ENCODE measurements at places on chromosomes 7 and 10.

DNA sequence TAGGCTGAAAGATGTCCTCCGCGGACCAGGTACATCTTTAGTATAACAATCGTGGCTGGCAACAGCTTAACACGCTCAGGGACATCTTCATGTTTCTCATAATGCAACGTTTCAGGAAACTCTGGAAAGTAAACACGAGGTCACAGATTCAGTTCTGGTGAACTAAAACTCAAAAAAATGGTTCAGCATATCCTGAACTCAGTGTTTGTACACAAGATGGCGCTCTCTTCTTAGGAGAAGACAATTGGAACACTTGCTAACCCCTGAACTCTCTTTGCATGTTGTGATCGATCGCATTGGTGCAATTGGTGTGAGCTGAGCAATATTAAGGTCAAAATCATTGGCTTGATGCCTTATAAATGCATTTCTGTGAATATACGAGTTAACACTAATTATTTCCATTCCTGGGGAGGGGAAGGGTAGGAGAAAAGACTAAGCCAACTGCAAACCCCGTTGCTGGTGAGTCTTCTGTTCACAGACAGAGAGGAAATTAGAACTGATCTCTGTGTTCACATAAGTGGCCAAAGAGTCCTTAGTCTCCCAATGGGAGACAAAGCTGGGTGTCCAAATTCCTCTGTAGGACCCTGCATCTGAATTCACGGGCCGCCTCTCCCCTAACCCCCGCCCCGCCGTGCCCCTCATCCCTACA, 52.6 kb upstream of the FAM180A start:
- DNase-seq: no peak

- no peak for DNase-seq
Observed at GRCh38 chr10:33802566-33802965, 468.1 kb upstream of the NRP1 start.

- DNase-seq: no peak
Observed at GRCh38 chr7:140121326-140121725, 55.5 kb downstream of the KDM7A start.

- DNase-seq: no peak
Observed at GRCh38 chr10:124737221-124737620, 7.0 kb downstream of the FAM53B start.

DNA sequence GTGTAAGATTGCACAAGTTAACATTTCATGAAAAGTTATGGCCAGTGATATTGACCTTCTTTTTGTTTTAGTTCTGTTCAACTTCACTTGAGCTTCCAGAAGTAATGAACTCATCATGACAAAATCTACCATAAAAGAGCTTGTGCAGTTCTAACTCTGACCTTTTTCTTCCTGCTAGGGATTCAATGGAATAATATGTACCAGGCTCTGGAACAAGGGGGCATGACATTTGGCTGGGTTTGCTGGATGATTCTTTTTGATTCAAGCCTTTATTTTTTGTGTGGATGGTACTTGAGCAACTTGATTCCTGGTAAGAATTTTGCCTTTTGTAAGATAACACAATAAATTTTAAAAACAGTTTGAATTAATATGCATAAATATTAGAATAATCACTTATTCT, 205.0 kb downstream of the ABCA13 start:
- DNase-seq: no peak

DNA sequence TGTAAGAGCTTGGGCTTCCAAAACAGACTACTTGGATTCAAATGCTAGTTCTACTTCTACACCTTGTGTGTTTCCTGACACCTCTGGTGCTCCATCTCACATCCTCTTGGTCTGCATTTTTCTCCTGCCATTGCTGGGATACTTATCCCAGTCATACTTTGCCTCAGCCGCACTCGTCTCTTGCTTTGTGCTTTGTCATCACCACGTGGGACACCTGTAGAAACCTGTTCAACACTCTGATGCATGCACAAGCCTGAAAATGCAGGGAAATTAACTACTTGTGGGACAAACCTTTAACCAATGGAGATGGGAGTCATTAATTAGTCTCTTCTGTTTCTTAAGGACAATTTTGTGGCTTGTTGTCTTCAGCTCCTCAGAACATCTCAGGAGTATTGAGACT, 94.2 kb upstream of the PHYHIPL start:
- no peak for DNase-seq

- DNase-seq: no peak
Observed at GRCh38 chr10:91048380-91048779, 127.5 kb upstream of the ANKRD1 start.

DNA sequence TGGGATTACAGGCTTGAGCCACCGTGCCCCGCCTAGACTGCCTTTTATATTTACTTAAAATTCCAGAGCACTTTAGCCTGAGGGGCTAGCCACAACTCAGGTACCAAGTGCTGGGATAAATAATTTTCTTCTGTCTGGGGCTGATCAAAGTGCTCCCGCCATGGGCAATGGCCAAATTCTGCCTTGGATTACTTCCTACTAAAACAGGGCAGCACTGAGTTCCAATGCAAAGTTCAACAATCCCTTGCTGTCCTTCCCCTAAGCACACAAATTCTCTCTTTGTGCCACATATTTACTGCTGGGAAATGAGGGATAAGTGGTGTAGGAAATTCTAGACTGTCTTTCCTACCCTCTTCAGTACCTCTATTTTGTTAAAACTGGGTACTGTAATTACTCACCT, 34.4 kb upstream of the ZNF92 start:
- no peak for DNase-seq

DNA sequence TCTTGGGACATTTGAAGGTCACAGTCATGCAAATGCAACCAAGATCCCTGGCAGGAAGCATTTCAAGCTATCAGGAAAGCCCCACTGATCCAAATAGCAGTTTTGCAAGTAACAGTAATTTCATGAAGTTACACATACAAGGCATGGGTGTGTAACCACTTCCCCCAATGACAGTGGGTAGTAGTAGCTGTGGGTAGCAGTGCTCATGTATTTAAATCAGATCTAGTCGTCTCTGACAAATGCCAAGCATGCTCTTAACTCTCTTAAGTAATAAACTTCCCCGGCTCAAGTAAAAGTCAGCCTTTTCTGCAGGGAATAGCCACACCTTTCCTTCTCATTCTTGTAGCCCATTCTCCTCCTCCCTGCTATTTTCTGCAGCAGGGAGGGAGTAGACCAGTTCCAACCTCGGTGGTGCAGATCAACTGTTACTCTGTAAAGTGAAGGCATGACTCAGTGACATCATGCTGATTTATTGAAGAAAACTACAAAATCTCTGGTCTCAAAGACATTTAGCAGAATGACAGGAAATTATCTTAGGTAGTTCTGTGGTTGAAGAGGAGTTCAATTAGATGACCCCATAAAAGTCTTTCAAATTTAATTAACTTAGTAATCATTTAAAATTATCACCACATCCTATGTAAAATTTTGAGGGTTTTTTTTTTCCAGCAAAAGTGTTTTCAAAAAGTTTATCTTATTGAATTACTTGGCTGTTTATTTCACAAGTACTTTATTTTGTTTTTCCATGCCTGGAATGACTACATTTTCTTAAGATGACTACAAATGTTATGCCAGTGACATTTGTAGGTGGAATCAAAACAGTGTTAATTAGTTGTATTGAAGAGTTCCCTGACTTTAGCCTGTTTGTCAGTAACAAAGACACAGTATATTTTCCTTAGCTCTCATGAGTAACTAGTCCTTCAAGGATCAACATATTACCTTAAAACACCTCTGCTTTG, 568.3 kb downstream of the INHBA start:
- no peak for DNase-seq

DNA sequence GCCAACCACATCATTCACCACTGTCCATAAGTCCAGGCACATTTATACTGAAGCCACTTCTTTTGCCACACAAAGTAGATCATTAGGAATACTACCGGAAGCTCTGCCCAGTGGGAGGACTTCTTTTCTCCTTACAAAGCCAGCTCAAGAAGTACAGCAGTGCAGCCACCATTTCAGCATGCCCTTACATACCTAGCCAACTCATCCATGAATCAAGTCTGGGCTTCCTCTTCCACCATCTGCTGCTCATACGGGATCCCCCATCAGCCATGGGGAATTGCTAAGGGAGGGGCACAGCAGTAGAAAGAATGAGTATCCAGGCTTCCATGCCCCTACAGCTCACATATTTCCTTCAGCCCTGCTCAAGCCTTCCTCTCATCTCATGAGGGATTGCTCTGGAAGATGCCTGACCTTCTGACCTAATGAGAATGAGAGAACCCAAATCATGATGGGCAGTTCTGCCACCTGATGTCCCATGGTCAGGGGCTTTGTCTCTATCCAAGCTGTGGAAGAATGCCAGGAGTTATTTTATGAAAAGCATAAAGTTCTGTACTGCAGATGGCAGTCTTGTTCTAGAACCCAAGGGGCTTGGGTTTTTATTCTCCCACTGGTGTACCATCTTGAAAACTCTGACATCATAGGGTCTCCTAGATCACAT, 39.5 kb downstream of the ACSM6 start:
- no peak for DNase-seq

All from stimulated activated CD8-positive, alpha-beta memory T cell treated with anti-CD3 and anti-CD28 coated beads, Interleukin-15, amount 100 ng/mL, for 24 hours (primary cell).